H9 (cell line): ENCODE measurements at places on chromosomes 2 and 18. TPM values are rescaled to one million over a fixed set of nuclear protein-coding genes. Genes with fewer than 3 reads are reported as not detected.
A peak's percentile ranks its signal among the peaks of the same experiment; 100 is the strongest.

MYCN gene
- total RNA-seq, result 100.0 and 105 TPM in 2 replicates

RBMS1 gene
- 75.8 and 77.5 TPM in 2 replicates for total RNA-seq

PRKAG3 gene
- total RNA-seq, result not detected in 2 replicates

CYP27A1 gene
- total RNA-seq, result 3.1 and 3.4 TPM in 2 replicates

CCBE1 gene
- 0.39 and 0.46 TPM in 2 replicates for total RNA-seq

- H3K4me1 ChIP-seq, result no peaks in the 10 kb centered on the region
- DNase-seq, result no peak
- H3K27me3 ChIP-seq, result no peaks in the 10 kb centered on the region
- no peak overlapping the region for H3K27ac ChIP-seq
- H3K4me3 ChIP-seq, result no peak overlapping the region
These were observed 8.6 kb downstream of the ACP1 start for GRCh38 chr2:273333-273732.

- no peak overlapping the region for H3K4me3 ChIP-seq
- no peak overlapping the region for H3K27ac ChIP-seq
- DNase-seq, result no peak
- no peaks in the 10 kb centered on the region for H3K36me3 ChIP-seq
- no peaks in the 10 kb centered on the region for H3K4me1 ChIP-seq
- H3K27me3 ChIP-seq, result no peaks in the 10 kb centered on the region
These were observed 100.5 kb upstream of the SETBP1 start for GRCh38 chr18:44580159-44580558.

DNA sequence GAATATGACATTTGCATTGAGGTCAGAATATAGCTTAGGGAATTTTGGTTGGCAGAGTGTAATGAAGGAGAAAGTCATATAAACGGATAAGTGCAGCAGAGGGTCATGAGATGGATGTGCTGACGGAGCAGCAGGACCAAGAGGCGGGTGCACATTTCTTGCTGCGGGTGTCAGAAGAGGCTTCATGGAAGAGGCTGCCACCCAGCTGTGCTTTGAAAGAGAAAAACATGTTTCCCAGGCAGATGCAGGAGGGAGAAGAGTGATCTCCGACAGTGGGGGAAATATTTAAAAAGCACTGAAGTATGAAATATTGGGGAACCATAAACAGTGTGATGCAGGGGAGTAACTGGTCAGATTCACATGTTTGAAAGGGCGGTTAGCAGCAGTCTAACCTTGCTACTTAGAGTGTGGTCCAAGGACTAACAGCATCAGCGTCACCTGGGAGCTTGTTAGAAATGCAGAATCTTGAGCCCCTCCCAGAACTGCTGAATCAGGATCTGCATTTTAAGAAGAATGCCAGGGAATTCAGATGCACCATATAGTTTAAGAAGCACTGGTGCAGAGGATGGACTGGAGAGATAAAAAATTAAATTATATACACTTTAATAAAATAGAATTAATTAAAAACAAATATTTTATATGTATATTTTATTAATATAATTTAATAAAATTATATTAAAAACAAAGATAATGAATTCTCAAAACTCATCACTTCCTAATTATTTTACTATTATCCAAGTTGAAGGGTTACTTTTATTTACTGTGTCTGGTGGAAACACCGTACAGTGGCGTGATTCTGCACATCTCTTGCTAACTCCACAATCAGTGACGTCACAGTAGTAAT lies 36.1 kb upstream of the SCYGR1 start:
- no peaks in the 10 kb centered on the region for H3K4me1 ChIP-seq
- H3K36me3 ChIP-seq, result no peaks in the 10 kb centered on the region
- no peak overlapping the region for H3K27ac ChIP-seq
- H3K27me3 ChIP-seq, result no peaks in the 10 kb centered on the region
- no peak overlapping the region for H3K4me3 ChIP-seq

- no peaks in the 10 kb centered on the region; the same call in 1 of the 2 replicates for H3K4me1 ChIP-seq
- peaks cover 53% of the 10 kb centered on the region for H3K27me3 ChIP-seq
- peak overlapping the region; percentile 42; the same call in 1 of the 2 replicates for H3K4me3 ChIP-seq
- DNase-seq, result no peak
These were observed 4.1 kb downstream of the FEV start for GRCh38 chr2:218980735-218981389.

DNA sequence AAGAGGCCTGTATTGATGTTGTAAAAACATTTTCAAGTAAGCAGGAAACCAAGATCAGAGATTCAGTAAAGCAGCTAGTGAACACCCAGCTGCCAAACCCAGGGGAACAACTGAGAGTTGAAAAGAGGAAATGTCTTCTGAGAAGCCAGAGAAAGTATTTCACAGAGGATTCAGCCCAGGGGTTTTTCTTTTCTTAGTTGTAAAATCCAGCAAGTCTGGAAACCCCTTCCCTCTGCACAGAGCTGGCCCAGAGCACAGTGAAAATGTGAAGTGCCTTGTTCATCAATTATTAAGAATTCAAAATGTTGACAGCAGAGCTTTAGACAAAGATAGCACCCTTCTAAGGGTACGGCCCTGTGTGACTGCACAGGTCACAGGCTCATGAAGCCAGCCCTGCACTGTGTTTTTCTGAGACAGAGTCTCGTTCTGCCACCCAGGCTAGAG lies 28.4 kb downstream of the AFF3 start:
- H3K4me3 ChIP-seq, result no peak overlapping the region
- H3K36me3 ChIP-seq, result no peaks in the 10 kb centered on the region
- DNase-seq, result no peak
- H3K27ac ChIP-seq, result no peak overlapping the region

DNA sequence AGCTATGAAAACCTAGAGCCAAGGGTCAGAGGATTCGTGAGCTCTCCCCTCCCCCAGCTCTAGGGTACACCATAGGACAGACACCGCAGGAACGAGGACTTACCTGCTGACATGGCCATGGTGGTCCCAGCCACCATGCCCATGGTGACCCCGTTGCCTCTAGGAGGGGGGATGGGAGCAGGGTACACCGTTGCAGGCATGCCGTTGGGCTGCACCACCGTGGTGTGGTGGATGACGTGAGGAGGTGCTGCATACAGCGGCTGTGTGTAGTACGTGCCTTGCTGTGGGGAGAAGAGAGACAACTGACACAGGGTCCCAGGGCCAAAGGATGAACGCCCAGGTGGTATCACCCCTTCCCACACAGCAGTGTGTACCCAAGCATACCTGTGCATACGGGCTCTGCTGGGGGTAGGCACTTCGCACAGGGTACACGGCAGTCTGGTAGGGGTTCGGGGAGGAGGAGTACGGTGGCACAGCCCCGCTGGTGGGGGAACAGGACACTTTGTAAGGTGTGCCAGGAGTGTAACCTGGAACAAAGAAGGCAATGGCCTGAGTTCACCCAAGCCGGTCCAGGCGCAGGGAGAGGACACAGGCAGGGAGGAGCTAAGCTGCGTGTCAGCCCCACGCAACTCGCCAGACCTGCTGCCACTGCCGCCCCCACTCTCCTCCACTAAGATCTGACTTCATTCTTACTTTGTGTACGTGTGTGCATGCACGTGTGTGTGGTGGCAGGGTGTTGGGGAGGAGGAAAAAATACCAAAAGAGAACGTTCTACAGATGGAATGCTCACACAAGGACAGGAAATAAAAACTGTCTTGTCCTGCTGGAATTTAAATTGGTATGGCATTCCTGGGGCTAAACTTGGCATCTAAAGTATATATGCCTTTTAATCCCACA lies 37.8 kb downstream of the FAM168B start:
- no peak overlapping the region for H3K27ac ChIP-seq
- no peak for DNase-seq
- peaks cover 88% of the 10 kb centered on the region for H3K36me3 ChIP-seq
- no peaks in the 10 kb centered on the region for H3K27me3 ChIP-seq
